ENCODE measurements at places on chromosomes 2 and 18.

DNA sequence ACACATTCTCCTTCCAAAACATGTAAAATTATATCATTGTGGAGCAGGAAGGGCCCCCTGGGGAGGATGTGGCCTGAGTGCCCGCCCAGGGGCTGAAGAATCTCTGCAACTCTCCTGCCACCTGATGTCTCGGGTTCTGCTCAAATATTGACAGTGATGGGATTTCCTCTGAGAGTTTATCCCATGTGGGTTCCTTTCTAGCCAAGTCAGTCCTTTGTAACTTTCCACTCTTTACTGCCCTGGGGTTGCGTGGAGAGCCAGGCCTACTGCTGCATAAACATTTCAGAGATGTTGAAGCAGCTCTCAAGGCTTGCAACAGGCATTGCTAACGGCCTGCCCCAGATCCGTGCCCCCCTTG, 4.0 kb upstream of the RAB17 start:
- no peak for DNase-seq

- DNase-seq, result no peak
Observed at GRCh38 chr2:223995569-223995968, 38.3 kb downstream of the MRPL44 start.

GRCh38 chr2:142878031-142878678, 691 bp downstream of the KYNU start:
- no peak for DNase-seq

GRCh38 chr18:75341267-75341666, 86.2 kb downstream of the SMIM21 start:
- no peak for DNase-seq

GRCh38 chr2:33326100-33326499, 150.3 kb upstream of the RASGRP3 start:
- DNase-seq, result no peak

Data from stimulated activated CD4-positive, alpha-beta T cell treated with anti-CD3 and anti-CD28 coated beads, TNF-alpha, amount 100 ng/mL, for 1 hour (primary cell).